ENCODE measurements at places on chromosomes 3 and 15.
A peak's percentile ranks its signal among the peaks of the same experiment; 100 is the strongest.

DNA sequence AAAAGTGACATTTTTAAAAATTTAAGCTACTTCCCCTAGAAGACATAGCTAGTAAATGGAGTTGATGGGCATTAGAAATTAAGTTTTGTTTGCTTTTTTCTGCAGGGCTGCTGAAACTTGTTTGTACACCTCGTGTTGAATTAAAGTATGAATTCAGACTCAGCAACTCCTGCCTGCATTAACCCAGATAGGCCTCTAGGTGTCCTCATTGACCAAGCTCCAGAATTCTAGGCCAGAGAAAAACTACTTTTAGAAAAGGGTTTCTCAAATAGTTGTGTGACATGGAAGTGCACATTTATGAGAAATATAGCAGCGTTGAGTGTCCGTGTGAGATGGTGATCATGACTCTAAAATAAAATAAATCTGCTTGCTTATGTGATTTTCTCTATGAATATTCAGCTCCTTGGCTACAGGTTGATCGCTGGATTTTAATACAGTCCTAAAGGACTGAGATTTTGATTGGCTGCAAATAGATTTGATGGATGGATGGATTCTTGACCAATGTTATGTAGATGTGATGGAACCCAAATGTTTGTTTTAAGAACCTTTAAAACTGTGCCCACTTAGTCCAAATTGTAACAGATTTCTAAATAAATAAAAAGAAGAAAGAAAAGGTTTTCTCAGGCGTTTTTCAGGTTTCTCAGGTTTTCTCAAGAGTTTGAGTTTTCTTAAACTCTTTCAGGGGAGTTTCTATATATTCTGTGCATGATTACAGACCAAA lies 39.4 kb upstream of the LMOD3 start:
- DNase-seq, result peak; percentile 76

DNA sequence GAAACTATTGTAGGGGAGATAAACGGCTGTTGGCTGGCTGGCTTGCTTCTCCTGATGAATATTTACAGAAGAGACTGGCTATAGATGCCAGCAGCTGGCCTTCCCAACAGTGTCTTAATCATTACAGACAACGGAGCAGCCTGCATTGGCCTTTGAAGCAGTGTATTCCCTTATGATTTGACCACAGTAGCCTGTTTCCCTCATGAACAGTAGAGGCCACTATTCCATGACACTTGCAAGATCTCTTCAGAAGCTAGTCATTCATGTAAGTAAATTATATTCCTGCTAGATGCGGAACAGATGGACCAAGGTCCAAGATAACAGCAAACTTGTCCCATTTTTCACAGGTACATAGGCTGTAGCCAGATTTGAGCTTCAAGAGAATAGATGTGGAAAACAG lies 47.3 kb downstream of the TMCO5A start:
- peak; percentile 48 for DNase-seq

- no peak for DNase-seq
Observed at GRCh38 chr15:91411586-91411985, 311.5 kb downstream of the SV2B start.

GRCh38 chr3:123584284-123584987 lies 417 bp downstream of the HACD2 start:
- peak; percentile 64 for DNase-seq

GRCh38 chr3:141457624-141458236 lies 29.1 kb upstream of the RASA2 start:
- no peak for DNase-seq

DNA sequence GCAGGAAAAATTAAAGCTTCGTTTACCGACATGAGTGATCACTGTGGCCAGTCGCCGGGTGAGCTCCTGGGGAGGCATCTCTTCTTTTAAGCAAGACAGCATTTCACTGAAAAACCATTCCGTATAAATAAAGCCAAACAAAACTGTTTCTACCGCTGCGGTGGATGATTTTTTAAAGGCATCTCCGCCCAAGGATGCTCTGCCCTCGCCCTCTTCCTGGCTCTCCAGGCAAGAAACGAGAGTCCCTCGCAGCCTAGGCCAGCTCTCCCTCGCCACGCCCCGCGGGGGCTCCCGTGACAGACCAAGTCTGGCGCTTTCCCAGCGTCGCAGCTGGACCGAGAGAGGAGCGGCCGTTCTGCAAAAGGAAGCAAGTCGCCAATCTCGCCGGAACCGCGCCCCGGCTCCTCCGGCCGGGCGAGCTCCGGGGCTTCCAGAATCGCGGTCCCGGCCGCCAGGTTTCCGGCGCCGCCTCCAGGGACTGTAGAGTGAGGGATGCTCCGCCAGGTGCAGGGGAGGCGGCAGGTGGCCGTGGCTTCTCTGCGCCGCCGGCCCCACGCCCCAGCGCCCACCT lies 458 bp downstream of the MCF2L2 start:
- DNase-seq, result peak; percentile 83

GRCh38 chr3:14000556-14000955 lies 120.7 kb upstream of the WNT7A start:
- no peak for DNase-seq

GRCh38 chr3:49005998-49006397 lies 1.2 kb upstream of the WDR6 start:
- DNase-seq, result no peak

DNA sequence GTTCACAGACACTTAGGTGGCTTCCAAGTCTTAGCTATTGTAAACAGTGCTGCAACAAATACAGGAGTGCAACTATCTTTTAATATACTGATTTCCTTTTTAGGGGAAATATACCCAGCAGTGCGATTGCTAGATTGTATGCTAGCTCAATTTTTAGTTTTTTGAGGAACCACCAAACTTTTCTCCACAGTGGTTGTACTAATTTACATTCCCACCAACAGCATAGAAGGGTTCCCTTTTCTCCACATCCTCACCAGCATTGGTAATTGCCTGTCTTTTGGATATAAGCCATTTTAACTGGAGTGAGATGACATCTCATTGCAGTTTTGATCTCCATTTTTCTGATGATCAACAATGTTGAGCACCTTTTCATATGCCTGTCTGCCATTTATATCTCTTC lies 58.9 kb downstream of the ZNF148 start:
- no peak for DNase-seq

DNA sequence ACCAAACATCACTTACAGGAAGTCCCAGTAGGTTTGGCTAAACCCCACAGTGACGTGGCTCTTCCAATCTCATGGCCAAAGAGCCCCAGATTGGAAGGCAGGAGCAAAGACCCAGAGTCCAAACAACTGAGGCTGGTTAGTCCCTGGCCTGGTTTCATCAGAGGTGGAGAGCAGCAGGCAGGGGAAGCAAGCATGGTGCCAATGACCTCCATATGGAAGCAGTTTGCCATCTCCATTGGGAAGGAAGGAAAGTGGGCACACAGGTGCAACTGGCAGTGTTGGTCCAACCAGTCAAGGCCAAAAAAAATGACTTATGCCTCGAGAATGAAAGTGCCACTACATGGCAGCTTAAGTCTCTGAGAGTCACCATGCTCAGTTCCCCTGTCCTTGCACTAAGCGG lies 175.9 kb downstream of the NTRK3 start:
- DNase-seq, result no peak

DNA sequence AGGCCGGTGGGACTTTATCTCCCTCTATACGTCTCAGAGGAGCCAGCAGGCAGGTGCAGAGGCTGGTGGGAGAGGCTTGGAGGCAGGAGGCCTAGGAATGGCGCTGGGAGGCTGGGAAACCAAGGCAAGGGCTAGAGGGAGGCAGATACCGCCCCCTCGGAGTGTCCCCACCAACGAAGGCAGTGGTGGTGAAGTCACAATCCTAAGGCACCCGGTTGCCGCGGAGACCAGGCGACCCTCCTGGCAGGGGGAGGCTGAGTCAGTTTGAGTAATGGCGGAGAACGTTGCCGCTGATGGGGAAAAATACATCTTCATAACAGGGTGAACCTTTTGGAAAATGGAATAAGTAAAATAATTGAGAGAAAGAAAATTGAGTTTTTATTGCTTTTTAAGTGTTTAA lies 29.9 kb upstream of the CACNA2D2 start:
- no peak for DNase-seq

- DNase-seq, result no peak
Observed at GRCh38 chr3:115685097-115685496, 61.8 kb downstream of the GAP43 start.

DNA sequence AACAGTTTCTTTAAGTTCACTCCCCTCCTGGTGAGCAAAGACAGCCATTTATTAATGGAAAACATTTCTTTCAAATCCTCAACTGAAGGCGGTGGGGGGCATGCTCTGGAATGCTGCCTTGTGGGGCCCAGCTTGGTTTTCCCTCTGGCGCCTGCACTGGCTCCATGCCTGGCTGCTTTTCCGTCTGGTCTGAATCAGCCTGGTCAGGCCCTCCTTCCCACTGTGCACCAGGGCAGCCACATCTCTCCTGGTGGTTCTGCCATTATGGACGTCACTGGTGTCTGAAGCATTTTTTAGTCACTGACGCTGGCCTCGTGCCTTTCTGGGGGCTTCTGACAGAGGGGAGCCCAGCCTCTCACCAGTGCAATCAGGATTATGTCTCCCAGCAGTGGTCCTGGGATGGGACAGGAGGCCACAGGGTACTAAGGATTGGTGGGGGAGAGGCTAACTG lies 57.6 kb upstream of the APEH start:
- DNase-seq, result no peak

GRCh38 chr3:13401149-13401548 lies 19.0 kb downstream of the NUP210 start:
- no peak for DNase-seq

DNA sequence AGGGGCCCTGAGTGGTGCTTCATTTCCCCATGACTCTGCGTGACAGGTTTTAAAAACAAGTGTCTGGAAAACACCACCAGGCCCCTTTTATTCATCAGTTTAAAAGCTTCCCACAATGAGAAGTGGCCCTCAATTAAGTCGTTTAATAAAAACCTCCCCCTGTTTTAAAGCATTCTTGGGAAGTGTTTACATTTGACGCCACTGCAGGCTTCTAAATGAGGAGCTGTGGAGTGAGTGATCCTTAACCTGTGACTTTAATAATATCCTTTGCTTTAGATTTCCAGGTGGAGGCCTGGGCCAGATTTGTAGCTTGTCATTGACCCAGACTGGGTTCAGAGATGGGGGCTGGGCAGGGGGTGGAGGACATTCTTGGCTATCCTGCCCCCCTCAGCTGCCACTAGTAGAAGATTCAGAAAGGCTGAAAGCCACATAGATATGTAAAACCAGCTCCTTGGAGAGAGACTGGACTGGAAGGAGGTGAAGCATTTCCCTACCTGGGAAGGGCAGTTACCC lies 11.3 kb downstream of the CGNL1 start:
- no peak for DNase-seq

- no peak for DNase-seq
Observed at GRCh38 chr3:175869404-175869803, 1010.3 kb downstream of the NAALADL2 start.

- DNase-seq, result no peak
Observed at GRCh38 chr15:73800662-73801345, 47.7 kb upstream of the INSYN1 start.

GRCh38 chr3:197169028-197169427 lies 129.4 kb downstream of the DLG1 start:
- no peak for DNase-seq

DNA sequence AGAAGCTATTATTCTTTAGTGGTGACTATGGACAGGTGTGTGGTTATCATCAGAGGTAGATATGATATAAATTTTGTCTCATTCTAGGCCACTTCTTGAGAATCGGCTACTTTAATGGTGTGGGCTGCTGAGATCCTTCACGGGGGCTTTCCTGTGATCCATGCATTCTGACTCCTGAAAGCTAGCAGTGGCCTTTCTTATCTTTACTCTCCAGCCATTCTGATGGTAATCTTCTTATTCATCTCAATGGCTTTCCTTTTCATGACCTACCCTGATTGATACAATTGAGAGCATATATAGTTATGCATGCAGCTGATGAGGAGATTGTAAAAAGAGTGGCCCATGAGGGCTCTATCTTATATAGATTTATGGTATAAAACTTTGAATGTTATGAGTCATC lies 78.3 kb upstream of the ZPLD1 start:
- no peak for DNase-seq

GRCh38 chr3:100458814-100459213 lies 33.6 kb upstream of the TMEM45A start:
- no peak for DNase-seq

DNA sequence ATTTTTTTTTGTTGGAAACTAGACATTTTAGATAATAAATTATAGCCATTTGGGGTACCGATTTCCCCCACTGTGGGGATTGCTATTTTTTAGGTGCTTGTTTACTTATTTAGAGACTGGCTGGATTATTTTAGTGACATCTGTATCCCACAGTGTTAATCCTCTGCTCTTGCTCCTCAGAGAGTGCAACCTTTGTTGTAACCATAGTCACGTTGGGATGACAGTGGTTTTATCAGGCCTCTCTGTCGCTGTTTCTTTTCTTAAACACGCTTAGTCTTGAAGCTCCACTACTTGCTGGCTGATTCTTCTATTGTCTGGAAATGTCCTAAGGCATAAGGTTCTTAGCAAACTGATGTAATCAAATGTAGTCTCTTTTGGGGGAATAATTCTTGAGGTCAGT lies 451.6 kb upstream of the SEMA6D start:
- no peak for DNase-seq

DNA sequence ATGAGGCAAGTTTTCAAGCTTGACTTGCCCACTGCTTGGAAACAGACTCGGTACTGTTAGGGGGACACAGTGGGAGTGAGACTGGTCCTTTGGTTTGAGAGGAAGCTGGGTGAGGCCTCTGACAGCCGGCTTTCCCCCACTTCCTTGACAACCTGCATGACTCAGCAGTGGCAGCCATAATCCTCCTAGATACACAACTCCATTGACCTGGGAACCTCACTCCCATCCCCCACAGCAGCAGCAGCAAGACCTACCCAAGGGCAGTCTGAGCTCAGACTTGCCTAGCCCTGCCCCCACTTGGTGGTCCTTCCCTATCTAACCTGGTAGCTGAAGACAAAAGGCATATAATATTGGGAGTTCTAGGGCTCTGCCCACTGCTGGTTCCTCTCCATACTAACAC lies 1043.5 kb upstream of the ALCAM start:
- no peak for DNase-seq

DNA sequence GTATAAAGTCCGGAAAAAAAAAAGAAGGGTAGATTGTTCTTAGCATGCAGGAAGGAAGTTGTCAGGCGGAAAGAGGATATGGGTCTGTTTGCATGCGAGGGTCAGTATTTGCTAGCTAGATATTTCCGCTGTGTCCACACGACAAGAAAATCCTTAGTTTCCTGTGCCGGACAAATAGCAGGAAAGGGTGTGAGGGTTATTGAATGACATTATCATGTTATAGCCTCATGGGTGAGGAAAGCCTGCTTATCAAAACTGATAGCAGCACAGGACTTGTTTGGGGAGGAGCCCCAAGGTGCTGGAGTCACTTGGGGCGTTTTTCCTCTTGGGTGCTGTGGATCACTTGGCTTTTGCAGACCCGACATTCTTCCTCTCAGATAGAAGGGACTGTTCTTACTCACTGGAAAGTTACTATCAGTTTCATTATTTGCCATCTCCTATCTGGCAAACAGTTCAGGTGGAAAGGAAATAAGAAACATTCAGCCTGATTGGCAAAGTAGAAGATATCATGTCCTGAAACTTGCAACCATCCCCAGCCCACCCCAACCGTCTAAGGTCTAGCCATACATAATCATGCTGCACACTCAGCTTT lies 127.2 kb upstream of the DPH6 start:
- DNase-seq, result no peak
